ENCODE measurements at places on chromosomes 2 and 18.

GRCh38 chr2:104863468-104864279, 9.8 kb downstream of the POU3F3 start:
- DNase-seq: no peak

DNA sequence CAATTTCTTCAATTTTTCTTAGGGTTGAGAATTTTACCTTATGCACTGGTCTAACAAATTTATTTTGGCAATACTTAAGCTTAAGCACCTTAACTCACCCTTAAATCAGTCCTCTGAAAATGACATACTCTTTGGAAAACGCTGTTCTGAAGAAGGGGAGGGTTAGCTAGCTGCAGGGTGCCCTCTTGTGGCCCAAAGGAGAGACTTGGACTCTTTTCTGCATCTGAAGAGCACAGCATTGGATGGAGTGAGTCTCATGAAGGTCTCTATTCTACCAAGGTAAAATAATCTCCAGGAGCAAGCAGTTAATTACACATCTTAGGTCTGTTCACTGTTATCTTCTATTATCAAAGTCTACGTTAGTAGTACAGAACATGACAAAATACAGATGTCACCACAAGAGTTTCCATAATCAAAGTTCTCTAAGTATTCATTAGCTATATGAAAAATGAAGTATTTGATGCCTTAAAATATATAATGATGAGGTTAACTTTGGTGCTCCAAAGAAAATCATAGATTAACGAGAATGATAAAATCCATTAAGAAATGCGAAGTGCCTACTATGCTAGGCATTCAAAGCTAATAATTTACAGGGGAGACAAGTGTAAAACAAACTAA, 24.4 kb downstream of the PUM2 start:
- DNase-seq: no peak

GRCh38 chr18:63197246-63197869, 122.2 kb downstream of the BCL2 start:
- no peak for DNase-seq

- no peak for DNase-seq
Observed at GRCh38 chr2:54394392-54394791, 61.7 kb upstream of the SPTBN1 start.

- DNase-seq: no peak
Observed at GRCh38 chr2:194301946-194302345, 1355.1 kb upstream of the SLC39A10 start.

Data from stimulated activated CD8-positive, alpha-beta memory T cell treated with anti-CD3 and anti-CD28 coated beads, Interleukin-12 subunit alpha, Interleukin-12 subunit beta, amount 100 ng/mL, for 4 hours (primary cell).